Stimulated activated CD4-positive, alpha-beta T cell treated with anti-CD3 and anti-CD28 coated beads, TNF-alpha, amount 100 ng/mL, for 48 hours (primary cell): ENCODE measurements at places on chromosomes 16 and 17.
A peak's percentile ranks its signal among the peaks of the same experiment; 100 is the strongest.

DNA sequence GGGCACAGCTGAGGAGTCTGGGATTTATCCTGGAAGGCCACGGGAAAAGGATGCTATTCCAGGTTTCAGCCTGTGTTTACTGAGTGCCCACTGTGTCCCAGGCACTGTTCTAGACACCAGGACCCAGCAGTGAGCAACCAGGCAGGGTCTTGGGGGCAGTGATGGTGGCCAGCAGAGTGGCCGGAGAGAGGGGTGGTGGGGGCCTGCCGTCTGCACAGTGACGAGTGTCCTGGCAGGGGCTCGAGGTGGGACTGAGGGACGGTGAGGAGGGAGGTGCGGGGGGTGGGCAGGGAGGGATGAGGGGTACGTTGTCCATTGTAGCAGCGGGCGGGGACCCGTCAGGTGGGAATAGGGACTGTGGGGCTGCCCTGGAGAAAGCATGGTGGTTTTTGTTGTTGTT lies 66.3 kb upstream of the CIBAR2 start:
- no peak for DNase-seq

- DNase-seq, result no peak
Measured at GRCh38 chr17:10219193-10219592, 20.8 kb upstream of the GAS7 start.

DNA sequence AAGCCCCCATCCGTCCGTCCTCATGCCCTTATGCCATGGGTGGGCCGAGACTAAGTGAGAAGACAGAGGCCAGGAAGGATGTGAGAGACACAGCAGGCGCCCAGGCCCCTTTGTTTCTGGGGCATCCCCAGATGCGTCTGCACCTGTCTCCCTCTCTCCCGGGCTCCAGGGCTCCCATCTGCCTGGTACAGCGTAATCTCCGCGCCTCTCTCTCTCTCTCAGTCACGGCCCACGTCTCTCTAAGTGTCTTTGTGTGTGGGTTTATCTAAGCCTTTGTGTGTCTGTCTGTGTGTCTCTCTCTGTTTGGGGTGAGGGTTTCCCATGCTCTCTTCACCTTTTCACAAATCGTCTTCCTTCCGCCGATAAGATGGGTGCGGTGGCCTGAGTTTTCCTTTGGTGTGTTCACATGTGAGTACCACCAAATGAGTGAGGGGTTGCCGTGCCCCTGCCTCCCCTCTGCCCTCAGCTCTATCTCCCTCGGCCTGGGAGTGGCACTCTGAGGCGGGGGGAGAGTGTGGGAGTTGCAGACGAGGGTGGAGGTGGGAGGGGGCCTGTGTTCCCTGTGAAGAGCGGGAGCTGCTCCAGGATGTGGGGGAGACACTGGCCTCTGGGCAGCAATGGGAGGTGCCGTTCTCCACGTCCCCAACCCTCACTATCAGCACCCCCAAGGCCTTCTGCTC lies 25.8 kb upstream of the ABCC3 start:
- no peak for DNase-seq

GRCh38 chr17:68310152-68310551 lies 18.9 kb downstream of the ARSG start:
- no peak for DNase-seq

- DNase-seq, result no peak
Measured at GRCh38 chr17:28616281-28616680, 2.3 kb upstream of the RSKR start.

DNA sequence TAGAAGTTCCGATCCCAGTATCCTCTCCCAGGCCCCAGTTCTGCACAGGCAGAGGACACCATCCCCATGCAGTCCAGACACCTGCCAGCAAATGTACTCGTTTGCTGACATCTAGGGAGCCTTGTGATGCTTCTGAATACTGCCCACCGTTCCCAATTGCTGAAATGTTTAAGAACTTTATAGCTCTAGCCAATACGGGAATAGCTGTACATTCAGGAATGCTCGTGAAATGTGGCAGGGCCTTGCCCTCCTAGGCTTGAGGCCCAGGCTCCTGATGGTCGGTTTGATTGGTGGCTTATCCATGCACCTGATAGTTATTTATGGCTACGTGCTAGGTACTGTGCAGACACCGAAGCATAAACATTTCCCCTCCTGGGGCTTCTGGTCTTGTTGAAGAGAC lies 255.5 kb downstream of the PRKCA start:
- no peak for DNase-seq

GRCh38 chr17:57679906-57680695 lies 65.0 kb downstream of the CCDC182 start:
- no peak for DNase-seq

DNA sequence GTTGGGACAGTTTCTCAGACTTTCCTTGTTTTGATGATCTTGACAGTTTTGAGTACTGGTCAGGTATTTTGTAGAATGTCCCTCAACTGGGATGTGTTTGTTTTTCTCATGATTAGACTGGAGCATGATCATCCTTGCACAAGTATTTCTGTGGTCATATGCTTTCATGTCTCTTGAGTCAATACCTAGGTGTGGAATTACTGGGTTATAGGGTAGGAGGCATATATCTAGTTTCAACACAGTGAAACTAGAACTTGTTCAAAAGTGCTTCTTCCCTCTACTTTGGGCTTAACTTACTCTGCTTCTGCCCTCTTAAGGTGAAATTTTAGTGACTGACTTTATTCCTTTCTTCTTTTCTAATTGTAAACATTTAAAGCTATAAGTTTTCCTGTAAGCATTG lies 30.1 kb downstream of the IKZF3 start:
- no peak for DNase-seq

DNA sequence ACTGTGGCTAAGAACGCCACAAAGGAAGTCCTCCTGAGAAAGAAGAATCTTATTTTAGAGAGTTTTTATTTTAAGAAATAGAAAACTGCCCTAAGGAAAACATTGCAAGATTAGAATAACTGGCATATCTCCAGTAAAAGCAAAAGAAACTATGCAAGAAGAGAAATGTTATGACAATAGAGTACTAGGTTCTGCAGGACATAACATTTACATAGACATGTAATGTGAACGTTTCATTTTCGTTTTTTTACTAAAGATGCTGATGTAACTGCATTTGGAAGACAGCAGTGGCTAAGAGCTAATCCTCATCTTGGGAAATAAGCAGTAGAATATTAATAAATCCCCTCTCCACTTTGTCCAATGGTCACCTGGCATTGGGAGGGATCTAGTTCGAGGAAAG lies 7.8 kb upstream of the ASGR2 start:
- no peak for DNase-seq

DNA sequence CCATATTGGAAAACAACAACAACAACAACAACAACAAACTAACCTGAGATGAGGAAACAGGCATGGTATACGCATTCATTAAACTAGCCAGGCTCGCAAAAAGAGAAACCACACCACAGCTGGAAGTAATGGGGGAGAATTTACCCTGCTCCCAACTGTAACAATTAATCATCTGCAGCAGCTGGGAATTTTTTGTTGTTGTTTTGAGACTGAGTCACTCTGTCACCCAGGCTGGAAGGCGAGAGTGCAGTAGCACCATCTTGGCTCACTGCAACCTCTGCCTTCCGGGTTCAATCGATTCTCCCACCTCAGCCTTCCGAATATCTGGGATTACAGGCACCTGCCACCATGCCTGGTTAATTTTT lies 16.3 kb downstream of the PRPSAP1 start:
- DNase-seq, result no peak

- DNase-seq, result no peak
Measured at GRCh38 chr17:64608571-64608981, 53.5 kb downstream of the SMURF2 start.

GRCh38 chr17:12800855-12801365 lies 11.6 kb downstream of the ARHGAP44 start:
- DNase-seq, result no peak

DNA sequence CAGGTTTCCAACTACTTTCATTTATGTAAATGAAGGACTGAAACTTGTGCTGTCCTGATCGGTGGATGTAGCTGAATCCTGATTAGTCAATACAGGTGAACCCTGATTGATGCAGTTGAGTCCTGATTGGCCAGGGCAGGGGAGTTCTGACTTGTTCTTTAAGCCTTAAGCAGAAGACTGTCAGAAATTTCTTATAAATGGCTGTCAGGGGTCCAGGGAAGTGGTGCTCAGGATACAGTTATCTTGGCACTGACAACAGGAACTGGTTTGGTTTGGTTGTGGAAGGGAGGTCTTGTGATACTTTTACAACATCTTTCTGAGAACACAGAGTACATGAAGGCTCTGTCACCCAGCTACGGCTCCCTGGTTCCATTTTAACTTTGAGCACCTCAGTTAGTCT lies 132.1 kb downstream of the KCNJ12 start:
- no peak for DNase-seq

GRCh38 chr16:17377360-17378324 lies 93.1 kb downstream of the XYLT1 start:
- no peak for DNase-seq

DNA sequence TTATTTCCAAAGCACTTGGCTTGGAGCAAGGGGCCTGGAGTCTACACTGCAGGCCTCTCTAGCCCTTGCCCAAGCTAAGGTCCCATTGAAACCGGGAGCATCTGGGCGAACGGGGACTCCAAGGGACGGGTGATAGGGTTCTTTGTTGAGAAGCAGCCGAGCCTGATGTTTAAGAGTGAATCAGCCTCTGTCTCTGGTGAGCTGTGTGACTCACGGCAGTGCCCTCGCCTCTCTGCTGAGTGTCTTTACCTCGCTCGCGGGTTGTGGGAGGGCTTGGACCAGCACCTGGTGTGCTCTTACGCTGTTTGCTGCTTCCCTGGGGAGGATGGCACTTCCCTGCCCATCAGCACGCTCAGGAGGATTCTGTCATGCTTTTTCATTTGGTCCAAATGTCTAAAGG lies 1.3 kb downstream of the HGS start:
- no peak for DNase-seq

DNA sequence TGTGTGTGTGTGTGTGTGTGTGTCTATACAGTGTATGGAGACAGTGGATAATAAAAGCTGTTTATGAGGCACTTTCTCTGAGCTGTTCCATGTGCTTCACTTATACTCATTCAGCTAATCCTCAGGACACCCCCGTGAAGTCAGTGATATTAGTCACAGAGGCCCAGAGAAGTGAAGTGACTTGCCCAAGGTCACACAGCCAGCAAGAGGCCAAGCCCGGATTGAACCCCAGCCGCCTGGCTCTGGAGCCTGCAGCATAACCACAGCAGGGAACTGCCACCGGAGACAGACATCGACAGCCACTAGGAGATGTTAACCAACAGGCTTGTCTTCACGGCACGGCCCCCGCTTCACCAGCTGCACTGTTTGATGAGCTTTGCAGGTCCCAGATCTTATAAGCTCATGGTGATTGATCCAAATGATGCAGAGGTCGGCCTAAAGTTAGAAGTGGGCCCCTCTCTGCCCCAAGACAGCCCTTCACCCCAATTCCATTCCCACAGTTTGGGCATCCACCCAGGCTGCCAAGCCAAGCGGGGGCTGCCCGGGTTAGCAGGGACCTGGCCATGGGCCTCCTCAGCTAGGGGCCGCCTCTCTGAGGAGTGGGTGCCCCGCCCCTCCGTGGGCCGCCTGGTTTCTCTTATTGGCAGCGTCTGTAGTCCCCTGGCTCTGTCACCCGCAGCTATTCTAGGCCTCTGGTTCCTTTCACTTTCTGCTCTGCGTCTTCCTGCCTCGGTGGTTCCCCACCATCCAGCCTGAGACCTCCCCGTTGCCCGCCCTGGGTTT lies 30.9 kb downstream of the SOCS1 start:
- peak; percentile 64 for DNase-seq

- no peak for DNase-seq
Measured at GRCh38 chr16:60414613-60415012, 1621.6 kb downstream of the CDH8 start.

GRCh38 chr17:1560101-1560857 lies 2.3 kb downstream of the PITPNA start:
- no peak for DNase-seq

DNA sequence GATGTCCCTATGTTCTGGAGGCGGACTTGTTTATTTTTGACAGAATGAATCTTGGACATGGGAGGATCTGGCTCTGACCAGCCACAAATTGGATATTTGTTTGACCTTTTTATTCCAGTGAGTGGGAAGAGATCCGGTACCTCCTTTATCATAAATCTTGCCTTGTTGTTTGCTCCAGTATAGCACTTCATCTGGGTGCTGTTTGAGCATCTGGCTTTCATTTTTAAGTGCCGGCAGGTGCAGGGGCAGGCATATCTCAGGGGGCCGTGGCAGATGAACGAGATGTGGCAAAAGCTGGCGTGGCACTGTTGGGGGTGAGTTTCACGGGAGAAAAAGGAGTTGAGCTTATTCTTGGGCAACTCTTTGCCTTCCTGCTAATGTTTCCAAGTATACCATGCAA lies 37.8 kb downstream of the MSI2 start:
- no peak for DNase-seq

DNA sequence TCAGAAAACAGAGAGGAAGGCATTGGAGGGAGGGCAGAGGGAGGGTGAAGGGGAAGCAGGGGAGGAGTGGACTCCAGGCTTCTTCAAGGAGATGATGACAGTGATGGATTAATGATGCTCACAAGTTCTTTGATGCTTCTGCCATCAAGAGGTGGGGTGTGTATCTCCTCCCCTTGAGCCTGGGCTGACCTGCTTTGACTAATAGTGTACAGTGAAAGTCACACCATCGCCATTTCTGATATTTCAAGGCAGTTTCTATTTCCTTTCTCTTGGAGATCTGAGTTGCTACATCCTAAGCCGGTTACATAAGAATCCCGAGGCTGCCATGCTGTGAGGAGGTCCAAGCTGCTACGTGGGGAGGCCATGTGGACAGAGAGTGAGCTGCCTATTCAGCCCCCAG lies 312.5 kb downstream of the MAF start:
- DNase-seq, result no peak

- no peak for DNase-seq
Measured at GRCh38 chr16:4846503-4846900, 586 bp downstream of the GLYR1 start.

GRCh38 chr17:21592774-21593173 lies 99.5 kb upstream of the KCNJ18 start:
- DNase-seq, result no peak

DNA sequence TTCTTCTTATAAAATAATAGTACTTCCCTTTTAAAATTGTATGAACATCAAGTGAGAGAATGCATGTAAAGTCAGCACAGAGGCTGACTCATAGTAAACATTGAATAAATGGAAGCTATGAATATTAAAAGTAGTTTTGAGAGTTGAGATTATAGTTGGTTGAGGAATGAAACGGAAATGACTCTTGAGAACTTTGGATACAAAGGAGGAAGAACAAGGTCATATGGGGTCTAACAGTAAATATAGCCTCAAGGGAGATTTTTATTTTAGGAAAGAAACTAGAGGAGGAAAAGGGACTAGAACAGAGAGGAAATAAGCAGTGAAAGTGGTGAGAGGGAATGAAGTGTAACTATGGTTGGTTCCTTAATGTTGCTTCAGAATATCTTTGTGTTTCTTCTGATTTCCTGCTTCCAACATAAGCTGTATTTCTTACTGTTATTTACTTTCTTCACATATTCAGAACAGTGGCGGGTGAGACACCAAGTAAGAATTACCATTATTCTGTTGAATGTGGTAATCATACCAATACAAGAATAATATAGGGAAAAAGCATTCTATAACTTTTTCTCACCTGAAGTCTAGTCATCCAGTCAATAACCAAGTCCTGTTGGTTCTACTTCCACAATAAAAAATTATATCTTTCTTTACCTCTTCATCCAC lies 165.1 kb downstream of the CHD9 start:
- no peak for DNase-seq
